ENCODE measurements at places on chromosomes 11 and 22.

GRCh38 chr22:28992565-28993356 lies 68.9 kb downstream of the C22orf31 start:
- DNase-seq: no peak

DNA sequence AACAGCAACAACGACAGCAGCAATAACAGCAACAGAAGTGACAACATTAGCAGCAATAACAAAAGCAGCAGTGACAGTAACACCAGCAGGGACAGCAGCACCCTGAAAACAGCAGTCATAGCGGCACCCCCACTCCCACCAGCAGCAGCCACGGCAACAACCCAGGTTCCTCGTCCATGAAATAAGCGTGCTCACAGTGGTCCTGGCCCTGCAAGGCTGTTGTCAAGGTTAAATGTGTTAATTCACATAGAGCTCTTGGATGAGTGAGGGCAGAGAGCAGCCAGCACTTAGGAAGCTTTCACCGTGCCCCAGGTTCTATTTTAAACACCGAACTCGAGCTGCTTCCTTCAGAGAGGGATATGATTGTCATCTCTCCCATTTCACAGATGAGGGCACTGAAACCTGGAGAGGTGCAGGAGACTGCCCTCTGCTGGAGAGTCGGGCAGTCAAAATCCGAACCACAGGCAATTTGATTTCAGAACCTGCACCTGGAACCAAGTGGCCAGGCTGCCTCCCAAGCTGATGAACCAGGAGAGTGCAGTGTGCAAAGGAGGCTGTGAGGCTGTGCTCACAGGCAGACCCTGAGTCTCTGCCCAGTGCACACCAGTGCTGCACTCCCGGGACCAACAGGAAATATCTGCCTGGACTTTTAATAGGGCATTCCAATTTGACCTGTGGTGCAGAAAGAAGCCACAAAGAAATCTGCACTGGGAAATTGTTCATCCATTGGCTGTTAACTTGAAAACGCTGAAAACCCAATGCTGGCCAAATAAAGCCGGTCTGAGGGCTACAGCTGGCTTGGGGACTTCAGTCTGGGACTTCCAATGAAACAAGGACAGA lies 22.9 kb upstream of the FGF3 start:
- no peak for DNase-seq

GRCh38 chr11:304915-305843 lies 2.4 kb upstream of the IFITM2 start:
- DNase-seq: peak; percentile 64

DNA sequence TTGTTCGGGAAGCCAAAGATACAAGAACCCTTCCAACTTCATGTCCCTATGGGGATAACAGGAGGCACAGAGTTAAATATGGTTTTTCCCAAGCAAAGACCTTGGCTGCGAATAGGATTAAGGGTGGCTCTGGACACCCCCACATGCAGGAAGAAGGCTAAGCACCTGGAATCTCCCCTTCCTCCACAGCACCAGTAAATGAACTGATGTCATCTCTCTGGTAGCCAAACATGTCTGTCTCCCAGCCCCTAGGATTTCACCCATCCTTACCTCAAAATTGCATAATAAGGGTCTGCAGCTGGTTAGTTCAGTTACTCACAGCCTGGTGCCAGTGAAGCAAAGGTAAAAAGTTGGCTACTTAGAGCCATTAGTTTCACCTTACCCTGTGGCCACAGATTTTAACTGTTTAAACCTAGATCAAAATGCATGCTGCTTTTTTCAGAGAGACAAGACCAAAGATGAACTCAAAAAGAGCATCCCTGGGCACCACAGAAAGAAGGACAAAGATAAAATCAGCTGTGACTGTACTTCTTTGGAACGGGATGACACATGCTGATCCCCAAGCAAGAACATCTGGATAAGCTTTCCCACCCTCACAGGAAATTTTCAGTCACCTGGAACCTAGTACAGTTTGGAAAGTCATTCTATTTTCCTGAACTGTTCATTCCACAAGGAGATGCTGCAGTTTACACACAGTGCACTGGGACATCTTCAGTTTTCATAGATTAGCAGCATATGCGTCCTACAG lies 77.2 kb upstream of the AKIP1 start:
- no peak for DNase-seq

GRCh38 chr11:67378544-67378943 lies 5.1 kb upstream of the CLCF1 start:
- DNase-seq: no peak

DNA sequence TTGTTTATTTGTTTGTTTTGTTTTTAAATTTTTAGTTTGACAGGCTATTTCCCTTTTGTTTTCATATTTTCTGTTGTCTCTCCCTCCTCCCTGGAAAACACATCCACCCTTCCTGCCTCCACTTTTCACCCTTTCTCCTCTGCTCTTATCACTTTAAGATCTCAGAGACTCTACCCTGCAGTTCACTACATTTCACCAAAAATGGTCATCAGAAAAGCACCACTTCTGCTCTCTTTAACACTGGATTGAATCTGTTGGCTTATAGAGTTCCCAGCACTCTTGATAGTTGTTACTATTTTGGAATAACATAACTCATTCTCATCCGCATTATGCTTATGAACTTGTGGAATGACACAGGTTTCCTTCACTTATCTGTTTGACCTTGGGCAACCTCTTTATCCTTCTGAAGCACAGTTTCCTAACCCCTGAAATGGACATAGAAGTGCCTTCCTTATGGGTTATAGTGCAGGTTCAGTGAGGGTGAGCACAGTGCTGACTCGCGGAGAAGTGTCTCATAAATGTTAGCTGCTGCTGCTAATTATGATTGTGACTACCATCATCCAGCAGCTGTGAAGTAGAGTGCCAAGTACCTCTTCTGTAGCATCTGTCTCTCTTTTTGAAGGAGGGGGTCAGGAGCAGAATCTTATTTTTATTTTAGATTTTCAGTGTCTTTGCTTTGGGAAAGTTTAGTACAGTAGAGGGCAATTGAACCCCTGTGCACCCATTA lies 15.0 kb downstream of the TEAD1 start:
- no peak for DNase-seq

DNA sequence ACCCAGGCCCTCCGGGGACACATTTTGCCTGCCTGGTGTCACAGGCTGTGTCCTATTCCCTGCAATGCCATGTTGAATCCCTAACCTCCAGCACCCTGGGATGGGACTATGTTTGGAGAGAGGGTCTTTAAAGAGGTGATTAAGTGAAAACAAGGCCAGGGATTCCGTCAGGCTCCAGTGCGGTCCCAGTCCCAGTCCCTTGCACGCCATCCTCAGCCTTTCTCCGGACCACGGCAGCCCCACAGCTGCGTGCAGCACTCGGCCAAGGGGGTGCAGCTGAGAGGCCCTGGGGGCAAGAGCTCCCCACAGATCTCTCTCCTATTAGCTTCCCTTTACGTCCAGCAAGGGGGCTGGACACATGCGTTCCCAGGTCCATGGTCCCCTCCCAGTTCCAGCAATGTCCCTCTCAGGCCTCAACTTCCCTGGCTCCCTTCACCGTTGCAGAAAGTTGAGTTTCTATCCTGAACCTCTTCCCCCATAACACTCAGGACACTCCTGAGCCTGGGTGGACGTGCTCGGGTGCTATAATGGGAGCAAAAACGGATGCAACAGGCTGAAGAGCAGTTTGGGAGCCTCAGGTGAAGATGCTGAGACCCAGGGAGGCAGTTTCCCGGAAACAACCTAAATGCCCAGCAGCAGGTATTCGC lies 1422.7 kb downstream of the BRD1 start:
- no peak for DNase-seq

DNA sequence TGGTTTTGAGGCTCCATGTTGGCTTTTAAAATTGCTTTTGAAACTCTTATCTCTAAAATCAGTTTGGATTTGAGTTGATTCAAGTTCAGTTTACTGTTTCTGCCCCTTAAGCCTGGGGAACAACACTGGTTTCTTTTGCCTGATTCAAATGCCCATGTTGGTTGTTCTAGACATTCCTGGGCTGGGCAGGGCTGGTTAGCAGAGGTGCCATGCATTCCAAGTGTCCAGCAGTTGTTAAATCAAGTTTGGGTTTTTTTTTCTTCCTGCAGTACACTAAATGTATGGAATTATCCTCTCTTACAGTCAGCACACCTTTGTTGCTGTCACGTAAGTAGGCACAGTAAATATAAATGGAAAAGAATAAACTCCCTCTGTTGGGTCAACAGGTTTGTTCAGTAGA lies 67.2 kb upstream of the MTMR2 start:
- DNase-seq: no peak

DNA sequence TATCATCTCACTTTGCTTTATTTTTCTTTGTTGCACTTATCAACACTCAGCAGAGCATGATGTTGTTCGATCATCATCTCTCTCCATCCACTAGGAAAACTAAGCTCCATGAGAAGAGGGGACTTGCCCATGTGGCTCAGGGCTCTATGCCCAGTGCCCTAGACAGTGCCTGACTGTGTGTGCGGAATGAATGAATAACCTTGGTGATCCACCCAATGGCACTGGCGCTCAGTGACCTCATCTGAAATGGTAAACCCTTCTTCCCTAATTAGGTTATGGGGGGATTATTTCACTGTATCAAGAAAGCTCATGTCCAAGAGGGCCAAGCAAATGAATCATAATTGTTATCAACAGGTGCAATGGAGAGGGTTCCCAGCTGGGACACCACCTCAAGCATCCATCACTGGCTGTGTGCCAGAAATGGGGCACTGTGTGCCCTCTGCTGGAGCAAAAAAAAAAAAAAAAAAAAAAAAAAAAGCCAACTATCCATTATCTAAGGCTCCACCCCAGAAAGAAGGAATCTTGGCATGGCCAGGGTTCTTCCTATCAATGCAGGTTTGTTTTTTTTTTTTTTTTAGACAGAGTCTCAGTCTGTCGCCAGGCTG lies 172.6 kb downstream of the LARGE1 start:
- no peak for DNase-seq

GRCh38 chr22:20606041-20606783 lies 98.8 kb downstream of the MED15 start:
- DNase-seq: peak; percentile 65

- no peak for DNase-seq
These were observed 1.8 kb upstream of the PRG2 start for GRCh38 chr11:57392066-57392762.

- no peak for DNase-seq
These were observed 78.2 kb downstream of the GGT1 start for GRCh38 chr22:24681236-24681635.

DNA sequence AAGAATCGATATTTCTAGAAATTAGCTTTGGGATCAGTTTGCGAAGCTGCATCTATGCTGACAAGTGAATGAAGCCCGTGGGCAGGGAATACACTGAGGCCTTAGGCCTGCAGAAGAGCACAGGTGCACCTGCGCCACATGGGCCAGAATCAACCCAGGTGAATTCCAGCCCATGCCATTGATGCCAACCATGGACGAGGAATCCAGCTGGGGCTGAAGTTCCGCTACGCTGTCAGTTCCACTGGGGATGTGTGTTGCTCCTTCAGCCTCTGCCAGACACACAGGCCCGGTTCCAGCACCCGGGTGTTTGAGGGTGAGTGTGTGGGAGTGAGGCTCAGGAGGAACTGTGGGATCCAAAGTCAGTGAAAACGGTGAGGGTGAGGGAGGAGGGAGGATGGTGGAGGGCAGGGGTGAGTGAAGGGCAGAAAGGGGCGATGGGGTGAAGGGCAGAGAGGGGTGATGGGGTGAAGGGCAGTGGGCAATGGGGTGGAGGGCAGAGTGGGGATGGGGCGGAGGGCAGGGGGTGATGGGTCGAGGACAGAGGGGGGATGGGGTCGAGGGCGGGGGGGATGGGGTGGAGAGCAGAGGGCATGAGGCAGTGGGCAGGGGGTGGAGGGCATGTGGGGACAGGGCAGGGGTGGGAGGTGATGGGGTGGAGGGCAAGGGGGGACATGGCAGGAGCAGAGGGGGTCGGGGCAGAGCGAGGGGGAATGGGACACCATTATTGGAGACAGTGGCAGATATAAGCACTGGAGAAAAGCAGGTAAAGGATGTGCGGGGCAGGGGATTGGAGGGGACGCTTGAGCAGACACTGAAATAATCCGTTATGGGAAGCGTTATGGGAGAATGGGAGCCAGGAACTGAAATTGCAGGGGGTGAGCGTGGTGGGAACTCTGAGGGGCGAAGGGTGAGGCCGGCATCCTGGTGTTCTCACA lies 931.6 kb downstream of the BRD1 start:
- DNase-seq: no peak

GRCh38 chr11:118051136-118051610 lies 25.7 kb upstream of the TMPRSS4 start:
- DNase-seq: no peak

DNA sequence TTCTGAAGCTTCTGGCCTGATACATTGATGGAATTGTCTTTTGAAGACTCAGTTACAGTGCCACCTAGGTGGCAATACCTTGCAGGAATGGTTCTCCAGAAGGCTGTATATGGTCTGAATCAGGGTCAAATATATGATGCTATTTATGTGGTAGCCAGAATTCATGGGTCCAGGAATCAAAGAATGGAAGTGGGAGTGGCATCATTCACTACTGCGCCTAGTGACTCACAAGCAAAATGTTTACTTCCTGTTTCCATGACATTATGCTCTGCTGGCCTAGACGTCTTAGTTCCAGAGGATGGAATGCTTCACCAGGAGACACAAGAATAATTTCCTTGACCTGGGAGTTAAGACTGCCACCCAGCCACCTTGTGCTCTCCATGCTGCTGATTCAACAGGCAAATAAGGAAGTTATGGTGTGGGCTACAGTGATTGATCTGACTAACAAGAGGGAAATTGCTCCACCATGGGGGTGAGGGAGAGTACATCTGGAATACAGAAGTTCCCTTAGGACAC lies 491.8 kb downstream of the ETS1 start:
- no peak for DNase-seq

All from CD4-positive, alpha-beta T cell treated with Interferon gamma for 1 hour (primary cell).